ENCODE measurements at places on chromosomes 7 and 10. TPM values are rescaled to one million over a fixed set of nuclear protein-coding genes. Genes with fewer than 3 reads are reported as not detected.

GRCh38 chr10:13654118-13654830 is 67.5 kb downstream of the PRPF18 start:
- DNase-seq = no peak

- DNase-seq = no peak
Measured at GRCh38 chr10:55398497-55398882, 597.5 kb upstream of the PCDH15 start.

KLF14 gene
- 0.60 TPM for total RNA-seq

GRCh38 chr10:21694631-21695030 is 160.6 kb downstream of the MLLT10 start:
- DNase-seq = no peak

GRCh38 chr7:2952316-2952715 is 91.4 kb downstream of the CARD11 start:
- DNase-seq = no peak

GIMAP7 gene
- not detected for total RNA-seq

C10orf53 gene
- not detected for total RNA-seq

GRCh38 chr10:70920519-70920918 is 32.2 kb upstream of the PCBD1 start:
- no peak for DNase-seq

DNA sequence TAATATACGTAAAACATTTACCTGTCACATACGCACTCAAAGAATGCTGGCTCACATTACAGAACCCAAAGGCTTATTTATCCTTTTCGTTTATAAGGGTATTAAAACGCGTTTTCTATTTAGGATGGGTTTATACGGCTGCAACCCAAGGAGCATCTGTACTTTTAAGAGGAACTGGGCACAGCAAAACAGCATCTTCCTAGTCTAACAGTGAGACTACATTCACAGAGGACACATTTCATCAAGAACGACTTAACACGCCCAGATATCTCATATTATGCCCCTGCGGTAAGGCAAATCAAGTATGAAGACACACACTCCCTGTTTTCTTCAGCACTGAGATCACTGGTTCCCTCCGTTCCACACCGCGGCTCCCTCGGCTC is 533 bp upstream of the DMTF1 start:
- DNase-seq = no peak

- DNase-seq = no peak
Measured at GRCh38 chr7:155422599-155423336, 35.2 kb upstream of the EN2 start.

DNA sequence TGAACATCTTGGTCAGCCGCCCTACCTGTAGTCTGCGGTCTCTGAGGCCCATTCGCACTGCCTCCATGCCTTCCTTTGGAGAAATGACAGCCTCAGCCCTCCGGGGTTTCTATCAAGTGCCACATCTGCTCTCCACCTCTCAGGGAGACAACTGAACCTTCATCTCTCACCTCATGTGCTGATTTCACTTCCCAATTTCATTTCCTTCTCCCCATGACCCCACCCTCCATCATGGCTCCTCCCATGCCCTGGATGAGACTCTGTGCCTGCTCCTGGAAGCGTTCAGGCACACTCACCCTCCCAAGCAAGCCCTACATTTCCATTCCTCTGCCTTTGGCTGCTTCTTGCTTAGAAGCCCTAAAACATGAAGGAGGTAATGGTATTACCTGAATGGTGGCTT is 7.8 kb upstream of the SCD start:
- DNase-seq = no peak

ZCWPW1 gene
- total RNA-seq = 3.7 TPM

OR6B1 gene
- total RNA-seq = not detected

C1QL3 gene
- not detected for total RNA-seq

GRCh38 chr10:69352569-69353264 is 64.0 kb downstream of the TACR2 start:
- DNase-seq = peak; percentile 71

SFMBT2 gene
- 0.57 TPM for total RNA-seq

DNA sequence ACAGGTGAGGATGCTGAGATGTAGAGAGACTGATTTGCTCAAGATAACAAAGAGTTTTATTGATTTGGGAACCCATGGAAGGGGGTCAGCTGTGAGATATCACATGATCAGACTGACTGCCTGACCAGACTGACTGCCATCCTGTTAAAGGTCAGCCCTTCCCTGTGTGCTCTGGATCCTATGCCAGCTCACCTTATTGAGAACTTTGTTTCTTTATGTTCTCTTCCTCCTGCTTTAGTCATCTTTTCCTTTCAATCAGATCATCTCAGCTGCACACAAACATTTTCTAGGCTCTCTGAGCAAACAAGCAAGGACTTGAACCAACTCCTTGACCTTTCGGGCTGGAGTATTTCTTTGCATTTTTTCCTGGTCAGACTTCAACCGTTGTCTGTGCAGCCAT is 50.0 kb upstream of the MTPN start:
- DNase-seq = no peak

DNA sequence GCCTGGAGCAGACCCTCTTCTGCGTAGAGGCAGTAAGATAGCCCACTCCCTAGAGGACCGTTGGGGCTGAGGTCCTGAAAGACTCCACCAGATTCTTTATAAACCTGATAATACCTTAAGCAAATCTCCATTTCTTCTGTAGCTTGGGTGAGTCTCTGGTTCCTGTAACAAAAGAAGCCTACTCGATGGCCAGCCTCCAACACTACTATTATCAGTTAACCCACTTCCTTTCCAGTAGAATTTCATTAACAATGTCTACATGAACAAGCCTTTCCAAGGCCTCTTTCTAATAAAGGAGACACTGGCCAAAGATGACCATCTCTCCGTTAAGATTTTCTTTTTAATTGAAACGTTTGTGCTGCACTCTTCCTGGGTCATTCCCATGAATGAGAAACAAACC is 201.7 kb upstream of the KCTD7 start:
- DNase-seq = no peak

DNA sequence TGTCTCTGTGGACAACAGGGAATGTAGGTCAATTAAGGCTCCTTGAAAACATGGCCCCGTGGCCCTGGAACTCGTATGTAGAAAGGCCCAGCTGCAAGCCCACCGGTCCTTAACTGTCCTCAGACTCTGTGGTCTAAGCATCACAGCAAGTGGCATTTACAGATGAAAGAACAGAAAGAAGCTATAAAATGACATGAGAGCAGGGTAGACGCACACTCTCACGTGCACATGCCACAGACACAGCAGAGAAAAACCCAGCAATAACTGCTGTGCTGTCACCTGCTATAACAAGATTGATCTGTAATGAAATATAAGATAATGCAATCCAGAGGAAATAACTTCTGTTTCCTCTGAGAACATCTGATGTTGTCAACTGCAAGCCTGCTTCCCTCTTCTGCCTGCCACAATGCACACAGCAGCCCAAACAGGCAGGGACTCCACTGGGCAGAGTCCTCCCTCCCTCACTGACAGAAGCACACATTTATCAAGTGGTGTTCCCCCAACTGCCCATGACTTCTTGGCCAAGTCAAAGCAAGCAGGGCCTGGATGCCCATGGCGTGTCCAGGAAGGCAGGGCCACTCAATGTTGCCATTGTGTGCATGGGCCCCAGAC is 63.9 kb downstream of the GFRA1 start:
- no peak for DNase-seq

DNA sequence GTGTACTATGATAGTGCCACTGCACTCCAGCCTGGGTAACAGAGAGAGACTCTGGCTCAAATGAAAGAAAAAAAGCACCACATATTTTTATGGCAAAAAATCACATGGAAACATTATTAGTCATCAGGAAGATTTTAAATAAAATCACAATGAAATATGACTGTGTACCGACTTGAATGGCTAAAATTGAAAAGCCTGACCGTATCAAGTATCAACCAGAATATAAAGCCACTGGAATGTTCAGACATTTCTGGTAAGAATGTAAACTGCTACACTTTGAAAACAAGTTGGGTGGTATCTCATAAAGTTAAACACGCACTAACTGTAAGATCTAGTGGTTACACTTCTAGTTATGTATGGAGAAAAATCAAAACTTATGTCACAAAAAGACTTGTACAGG is 306.7 kb upstream of the MBL2 start:
- no peak for DNase-seq

TRIM56 gene
- 9.4 TPM for total RNA-seq

GRCh38 chr10:69279110-69279509 is 814 bp downstream of the HK1 start:
- no peak for DNase-seq

DNA sequence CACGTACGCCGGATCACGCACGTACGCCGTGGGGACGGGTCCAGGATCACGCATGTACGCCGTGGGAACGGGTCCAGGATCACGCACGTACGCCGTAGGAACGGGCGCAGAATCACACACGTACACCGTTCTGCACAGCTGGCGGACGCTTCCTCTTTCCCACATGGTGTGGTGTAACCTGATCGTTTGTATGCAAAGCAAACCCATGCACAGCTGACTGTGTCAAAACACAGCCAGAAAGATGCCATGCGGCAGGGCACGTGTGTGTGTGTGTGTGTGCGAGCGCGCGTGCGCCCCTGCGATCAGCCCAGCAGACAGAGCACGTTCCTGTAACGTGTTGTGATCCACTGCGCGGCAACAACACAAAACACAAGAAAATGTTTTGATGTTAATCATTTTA is 573.6 kb downstream of the DNAJB6 start:
- no peak for DNase-seq

- no peak for DNase-seq
Measured at GRCh38 chr7:74092321-74092963, 8.8 kb downstream of the LIMK1 start.

DNA sequence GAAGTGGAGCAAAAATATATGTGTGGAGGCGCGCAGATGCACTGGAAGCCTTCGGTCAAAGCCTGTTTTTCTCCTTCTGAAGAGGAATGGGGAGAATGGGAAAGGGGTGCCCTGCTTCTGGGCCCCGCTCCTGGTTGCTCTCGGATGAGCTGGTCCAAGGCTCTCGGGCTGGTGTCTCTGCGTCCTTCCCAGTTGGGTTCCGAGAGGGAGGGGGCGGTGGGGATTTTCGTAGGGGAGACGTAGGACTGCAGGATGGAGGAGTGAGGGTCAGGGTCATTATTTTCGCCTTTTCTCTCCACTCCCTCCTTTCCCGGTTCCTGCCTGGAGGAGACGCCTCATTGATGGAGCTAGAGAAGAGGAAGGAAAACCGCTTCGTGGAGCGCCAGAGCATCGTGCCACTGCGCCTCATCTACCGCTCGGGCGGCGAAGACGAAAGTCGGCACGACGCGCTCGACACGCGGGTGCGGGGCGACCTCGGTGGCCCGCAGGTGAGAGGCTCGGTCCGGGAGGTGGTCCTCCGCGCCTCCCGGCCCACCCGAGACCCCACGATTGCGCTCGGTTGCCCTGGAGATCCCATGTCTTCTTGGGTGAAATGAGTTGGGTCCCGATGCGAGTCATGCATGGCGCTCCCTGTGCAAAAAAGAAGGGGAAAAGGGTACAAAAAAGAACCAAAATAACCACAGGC is 790 bp downstream of the ADAM22 start:
- DNase-seq = no peak

DNA sequence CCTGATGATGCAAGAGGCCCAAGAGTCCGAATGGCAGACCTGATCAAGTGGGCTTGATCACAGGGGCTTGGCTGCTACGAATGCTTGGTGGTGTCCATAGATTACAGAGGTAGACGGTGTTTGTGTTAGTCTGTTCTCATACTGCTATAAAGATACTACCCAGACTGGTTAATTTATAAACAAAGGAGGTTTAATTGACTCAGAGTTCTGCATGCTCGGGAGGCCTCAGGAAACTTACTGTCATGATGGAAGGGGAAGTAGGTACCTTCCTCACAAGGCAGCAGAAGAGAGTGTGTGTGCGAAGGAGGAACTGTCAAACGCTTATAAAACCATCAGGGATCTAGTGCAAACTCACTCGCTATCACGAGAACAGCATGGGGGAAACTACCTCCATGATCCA is 268.9 kb upstream of the KLF6 start:
- DNase-seq = no peak

DNA sequence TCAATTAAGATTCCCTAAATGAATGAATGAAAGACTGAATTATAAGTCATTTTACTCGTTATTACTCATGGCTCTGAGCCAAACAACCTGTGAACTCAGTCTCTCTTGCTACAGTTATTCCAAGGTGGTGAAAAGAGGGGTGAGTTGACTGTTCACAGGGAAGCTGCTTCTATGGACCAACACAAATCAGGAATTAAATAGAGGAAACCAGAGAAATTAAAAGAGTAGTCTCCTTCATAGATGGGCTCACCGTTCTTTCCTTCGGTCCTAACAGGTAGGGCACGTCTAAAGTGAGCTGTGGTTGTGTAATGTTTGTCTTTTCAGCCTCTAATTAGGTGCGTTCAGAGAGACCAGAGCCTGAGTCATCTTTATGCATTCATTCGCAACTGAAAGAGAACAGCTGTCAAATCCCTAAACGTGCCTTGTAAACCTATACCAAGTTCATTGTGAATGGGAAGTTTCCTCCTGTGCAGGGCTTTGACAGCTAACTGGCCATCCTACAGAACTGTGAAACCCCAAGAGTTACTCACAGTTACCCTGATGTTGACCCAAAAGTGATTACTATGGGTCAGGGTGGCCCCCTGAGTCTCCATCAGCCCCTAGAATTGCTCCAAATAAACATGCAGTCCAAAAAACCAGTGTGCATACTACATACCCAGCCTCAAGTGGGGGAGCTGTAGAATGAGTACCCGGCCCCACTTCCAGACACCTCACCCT is 18.2 kb upstream of the C10orf53 start:
- no peak for DNase-seq
